CD4-positive, alpha-beta T cell (primary cell): ENCODE measurements at places on chromosomes 6 and 20.

GRCh38 chr6:2116496-2116895 is 128.9 kb downstream of the GMDS start:
- DNase-seq, result no peak

- DNase-seq, result no peak
Measured at GRCh38 chr6:132401618-132402285, 477 bp upstream of the MOXD1 start.

GRCh38 chr6:42049948-42050296 is 402 bp upstream of the TAF8 start:
- peak; percentile 36 for DNase-seq

DNA sequence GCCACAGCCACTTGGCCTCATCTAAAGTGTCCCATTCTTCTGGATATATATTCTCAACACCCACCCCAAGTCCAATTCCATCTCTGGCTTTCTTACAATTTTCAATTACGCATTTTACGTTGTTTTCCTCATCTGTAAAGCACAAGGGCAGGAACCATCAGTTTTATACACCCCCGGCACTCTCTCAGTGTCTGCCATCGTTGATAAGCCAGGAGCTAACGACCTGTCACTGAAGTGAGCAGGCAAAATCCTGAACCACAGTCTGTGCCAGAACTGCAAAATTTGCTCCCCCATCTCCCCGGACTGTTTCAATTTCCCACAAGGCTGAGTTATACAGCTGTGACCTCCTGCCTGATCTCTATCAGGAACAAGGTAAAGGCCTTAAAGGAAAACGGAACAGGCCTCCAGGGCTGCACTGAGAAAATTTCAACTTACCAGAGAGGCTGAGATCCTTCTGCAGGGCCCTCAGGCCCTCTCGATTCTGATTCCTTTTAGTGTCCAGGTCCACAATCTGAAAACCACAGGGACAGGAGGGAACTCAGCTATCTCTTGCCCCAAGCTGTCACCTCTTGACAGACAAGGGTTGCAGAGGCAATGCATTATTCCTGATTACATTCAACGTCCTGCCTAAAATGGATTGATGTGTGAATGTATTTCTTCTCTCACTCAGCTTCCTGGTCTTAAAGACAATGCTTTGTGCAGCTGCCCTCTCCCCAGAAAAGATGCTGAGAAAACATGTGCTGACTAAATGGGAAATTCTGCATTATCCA is 1.8 kb downstream of the PDRG1 start:
- no peak for DNase-seq

DNA sequence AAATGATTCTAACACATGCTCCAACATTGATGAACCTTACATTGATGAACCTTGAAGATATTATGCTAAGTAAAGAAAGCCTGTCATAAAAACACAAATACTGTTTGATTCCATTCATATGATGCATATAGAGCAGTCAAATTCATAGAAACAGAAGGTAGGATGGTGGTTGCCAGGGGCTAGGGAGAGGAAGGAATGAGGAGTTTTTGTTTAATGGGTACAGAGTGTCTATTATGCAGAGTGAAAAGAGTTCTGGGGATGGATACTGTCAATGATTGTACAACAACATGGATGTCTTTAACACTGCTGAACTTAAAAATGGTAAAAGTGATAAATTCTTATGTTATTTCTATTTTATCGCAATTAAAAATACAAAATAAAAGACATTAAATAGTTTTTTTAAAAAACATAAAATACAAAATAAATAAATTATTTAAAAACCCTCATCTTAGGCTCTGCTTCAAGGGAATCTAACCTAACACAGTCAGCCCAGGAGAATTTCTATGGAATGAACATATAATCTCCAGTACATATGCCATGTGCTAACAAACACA is 451.0 kb downstream of the PLCB1 start:
- DNase-seq, result no peak

- DNase-seq, result peak; percentile 18
Measured at GRCh38 chr20:60055740-60056139, 97.5 kb downstream of the CDH26 start.

DNA sequence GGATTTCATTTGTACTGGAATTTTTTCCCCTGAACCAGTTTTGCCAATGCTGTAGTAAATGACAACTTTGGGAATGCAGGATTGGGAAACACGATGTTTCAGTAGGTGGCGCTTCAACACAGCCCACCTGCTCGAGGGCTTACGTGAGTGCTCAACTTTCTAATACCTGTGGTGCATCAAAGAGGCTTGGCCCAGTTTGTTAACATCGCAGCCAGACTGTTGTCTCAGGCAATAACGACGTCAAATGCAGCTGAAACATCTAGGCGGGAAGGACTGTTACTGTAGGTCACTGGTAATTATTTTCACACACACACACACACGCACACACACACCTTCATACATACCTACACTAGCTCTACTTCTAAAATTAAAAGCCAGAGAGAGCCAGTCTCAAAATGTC is 815.5 kb upstream of the SLC35B3 start:
- DNase-seq, result no peak

DNA sequence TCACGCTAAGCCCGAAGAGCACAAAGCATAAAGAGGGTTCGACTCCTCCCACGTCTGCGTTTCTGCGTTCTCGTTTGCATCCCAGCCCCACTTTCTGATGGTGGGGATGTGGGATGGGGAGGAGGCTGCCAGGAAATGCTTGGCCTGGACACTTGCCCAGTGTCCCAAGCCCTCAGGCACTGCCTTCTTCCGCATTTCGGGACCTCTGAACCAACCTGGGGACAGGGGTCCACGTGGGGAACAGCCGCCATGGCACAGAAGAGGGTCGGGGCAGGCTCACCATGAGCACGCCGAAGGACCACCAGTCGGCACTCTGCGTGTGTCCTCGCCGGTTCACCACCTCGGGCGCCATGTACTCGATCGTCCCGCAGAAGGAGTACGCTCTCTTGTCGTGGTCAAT is 88.2 kb downstream of the RAMACL start:
- DNase-seq, result no peak

DNA sequence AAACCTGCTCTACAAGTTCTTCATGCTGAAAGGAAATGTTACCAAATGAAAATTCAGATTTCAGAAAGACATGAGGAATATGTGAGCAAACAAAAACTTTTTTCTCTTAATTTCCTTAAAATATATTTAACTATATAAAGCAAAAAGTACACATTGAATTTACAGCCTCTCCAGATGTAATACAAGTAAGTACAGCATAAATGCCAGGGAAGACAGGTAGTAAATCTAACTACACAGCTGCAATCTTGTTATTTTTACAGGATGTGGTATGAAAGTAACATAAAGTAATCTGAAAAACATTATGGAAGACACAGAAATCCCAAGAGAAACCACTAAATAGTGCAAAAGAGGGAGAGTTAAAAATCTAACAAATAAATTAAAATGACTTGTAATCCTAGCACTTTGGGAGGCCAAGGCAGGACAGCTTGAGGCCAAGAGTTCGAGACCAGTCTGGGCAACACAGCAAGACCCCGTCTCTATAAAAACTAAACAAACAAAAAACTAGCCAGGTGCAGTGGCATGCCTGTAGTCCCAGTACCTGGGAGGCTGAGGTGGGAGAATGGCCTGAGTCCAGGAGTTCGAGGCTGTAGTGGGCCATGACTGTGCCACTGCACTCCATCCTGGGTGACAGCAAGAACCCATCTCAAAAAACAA is 50.7 kb downstream of the FAM8A1 start:
- DNase-seq, result no peak

- DNase-seq, result no peak
Measured at GRCh38 chr6:101458826-101459225, 65.3 kb downstream of the GRIK2 start.

- DNase-seq, result no peak
Measured at GRCh38 chr20:25525867-25526266, 59.5 kb downstream of the NINL start.

DNA sequence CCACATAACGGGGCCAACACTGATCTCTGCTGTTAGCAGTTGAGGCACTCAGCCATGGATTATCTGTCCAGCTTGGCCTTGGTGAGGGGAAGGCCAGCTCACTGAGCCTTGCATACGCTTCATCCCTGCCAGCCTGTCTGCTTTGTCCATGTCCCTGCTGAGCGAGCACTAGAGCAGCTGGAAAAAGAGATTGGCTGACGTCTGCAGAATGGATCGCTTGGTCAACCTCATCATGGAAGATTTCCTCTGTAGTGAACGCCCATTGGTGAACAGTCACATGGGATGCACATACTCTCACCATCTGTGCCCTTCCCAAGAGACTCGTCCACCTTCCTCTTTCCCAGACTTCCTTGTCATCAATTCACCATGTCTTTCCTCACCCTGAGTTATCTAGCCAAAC is 26.9 kb downstream of the MUC22 start:
- DNase-seq, result no peak

DNA sequence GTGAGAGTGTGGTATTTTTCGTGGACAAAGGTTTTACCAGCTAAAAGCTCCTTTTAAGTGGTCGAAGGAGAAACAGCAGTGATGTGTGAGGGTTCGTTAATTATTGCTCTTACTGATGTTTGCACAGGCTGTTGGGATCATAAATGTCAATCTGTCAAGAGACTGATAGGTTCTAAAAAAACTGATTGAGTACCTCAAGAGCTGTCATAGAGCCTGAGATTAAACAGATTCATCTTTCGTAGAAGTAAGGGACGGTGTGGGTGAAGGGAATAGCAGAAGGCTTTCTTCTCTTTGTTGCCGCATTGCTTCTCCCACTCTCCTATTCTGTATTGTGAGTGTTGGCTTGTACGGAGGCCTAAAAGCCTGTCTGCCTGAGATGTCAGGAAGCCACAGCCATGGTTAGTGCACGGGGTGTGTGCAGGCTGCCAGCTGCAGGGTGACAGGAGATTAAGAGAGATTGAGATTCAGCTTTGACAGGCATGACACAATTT is 291.0 kb downstream of the ZFAND3 start:
- DNase-seq, result no peak

DNA sequence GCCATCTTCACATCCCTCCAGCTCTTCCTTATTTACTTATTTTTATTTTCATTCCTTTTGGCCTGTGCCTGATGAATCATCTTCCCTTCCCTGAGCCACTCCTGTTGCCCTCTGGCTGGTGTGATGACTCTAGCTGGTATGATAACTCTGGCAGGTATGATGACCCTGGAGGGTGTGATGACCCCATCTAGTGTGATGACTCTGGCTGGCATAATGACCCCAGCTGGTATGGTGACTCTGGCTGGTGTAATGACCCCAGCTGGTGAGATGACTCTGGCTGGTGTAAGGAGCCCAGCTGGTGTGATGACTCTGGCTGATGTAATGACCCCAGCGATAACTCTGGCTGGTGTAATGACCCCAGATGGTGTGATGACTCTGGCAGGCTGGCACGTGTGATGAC is 426.8 kb downstream of the QKI start:
- no peak for DNase-seq

DNA sequence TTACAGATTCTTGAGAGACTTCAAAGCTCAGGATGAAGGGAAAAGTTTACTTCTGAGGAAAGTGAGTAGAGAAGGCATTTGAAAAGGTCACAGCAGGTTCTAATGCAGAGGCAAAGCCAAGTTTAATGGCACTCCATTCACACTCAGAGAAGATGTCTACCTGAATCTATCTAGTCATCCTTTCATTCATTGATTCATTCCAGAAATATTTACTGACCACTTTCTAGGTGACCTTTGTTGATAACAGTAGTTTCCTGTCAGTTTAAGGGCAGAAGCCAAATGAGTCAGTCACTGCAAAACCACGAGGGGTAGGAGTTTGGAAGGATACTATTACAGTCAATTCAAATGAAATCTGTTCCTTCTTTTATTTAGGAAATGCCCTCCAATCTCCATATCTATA is 30.8 kb downstream of the FBXO5 start:
- DNase-seq, result no peak

- no peak for DNase-seq
Measured at GRCh38 chr6:6730831-6731230, 142.3 kb downstream of the LY86 start.

DNA sequence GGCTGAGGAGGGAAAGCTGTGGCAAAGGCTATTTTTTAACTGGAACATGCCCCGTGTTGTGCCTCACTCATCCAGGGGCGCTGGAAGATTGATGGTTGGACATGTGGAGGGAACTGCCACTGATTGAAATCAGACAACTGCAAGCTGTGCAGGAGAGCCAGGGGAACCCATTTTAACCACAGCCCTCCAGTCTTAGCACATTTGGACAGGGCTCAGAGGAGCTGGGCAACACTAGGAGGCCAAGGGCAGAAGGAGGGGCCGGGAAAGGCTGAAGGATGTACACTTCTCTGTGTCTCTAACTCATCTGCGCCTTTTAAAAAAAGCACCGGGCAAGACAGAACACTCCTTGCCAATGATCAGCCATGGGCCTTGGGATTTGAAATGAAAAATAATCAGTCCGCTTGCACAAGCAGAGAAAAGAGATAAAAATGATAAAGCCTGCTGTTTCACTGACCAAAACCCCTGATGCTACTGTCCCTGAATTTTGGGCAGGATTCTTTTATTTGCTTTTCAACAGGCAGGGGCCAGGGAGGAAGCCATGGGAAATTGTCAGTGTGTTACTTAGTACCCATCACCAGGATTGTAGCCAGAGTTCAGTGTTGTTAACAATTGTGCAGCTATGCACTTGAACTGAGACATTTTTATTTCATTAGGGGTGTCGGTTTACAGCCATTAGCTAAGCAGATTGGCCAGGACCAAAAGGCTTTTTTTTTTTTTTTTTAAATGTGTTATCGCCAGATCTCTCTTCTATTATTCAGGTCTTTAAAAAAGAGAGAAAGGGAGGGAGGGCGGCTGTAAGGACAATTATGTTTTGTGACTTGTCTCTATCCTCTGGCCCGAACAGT is 109.3 kb upstream of the EYA4 start:
- no peak for DNase-seq

GRCh38 chr20:3412600-3413392 is 5.3 kb upstream of the DNAAF9 start:
- DNase-seq, result no peak

DNA sequence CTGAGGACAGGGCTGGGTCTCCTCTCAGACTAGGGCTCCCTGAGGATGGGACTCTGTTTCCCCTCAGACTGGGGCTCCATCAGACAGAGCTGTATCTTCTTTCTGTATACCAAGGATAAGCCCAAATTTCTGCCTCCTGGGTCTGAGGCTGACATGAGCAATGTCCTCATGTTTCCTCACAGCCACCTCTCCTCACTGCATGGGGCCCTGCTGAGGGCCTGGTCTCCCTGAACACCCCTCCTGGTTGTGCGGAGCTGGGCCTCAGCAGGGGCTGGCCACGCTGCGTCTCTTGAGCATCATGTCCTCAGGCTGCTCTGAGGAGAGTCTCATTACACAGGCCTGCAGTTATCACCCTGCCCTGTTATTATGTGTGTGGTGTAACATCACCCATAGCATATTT is 144.6 kb downstream of the LRFN2 start:
- no peak for DNase-seq
